ENCODE measurements at places on chromosomes 12 and 14.
A peak's percentile ranks its signal among the peaks of the same experiment; 100 is the strongest.

GRCh38 chr12:53604581-53604980 is 21.6 kb downstream of the ATF7 start:
- DNase-seq = no peak

GRCh38 chr14:67331368-67332125 is 28.1 kb downstream of the ATP6V1D start:
- DNase-seq = no peak

DNA sequence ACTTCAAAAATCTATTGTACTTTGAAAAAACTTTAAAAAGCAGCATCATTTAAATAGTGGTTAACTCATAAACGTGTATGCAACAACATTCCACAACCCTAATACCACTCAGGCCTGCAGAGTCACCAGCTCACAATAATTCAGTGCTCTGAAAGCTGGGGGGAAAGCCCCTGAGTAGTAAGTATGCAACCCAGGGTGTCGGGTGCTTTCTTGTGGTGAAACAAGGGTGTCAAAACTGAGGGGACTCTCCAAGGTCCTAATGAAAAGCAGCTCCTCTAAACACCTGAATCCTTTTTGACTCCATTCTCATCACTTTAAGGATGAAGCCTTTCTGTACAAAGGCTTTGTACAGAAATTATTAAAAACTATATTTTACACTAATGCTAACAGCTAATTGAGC is 33.7 kb downstream of the FGFR1OP2 start:
- DNase-seq = peak; percentile 69

- no peak for DNase-seq
These were observed 33.8 kb upstream of the GALNT16 start for GRCh38 chr14:69226178-69226577.

- DNase-seq = peak; percentile 25
These were observed 56.4 kb upstream of the PIWIL1 start for GRCh38 chr12:130281153-130281799.

- no peak for DNase-seq
These were observed 922.5 kb upstream of the FBXO33 start for GRCh38 chr14:40354754-40355153.

GRCh38 chr12:95169368-95169767 is 47.9 kb downstream of the FGD6 start:
- no peak for DNase-seq

- DNase-seq = no peak
These were observed 25.2 kb downstream of the HAL start for GRCh38 chr12:95970905-95971304.

- DNase-seq = no peak
These were observed 116.2 kb upstream of the TMEM260 start for GRCh38 chr14:56463271-56463890.

GRCh38 chr14:94292526-94292871 is 569 bp downstream of the SERPINA10 start:
- no peak for DNase-seq

GRCh38 chr12:95551305-95551704 is at the start of gene USP44:
Gene USP44 (minus strand): TSS chr12:95551476. CDS start chr12:95534256, 17,220 bp downstream.
- DNase-seq = peak; percentile 21

GRCh38 chr12:42946871-42947381 is 357.4 kb upstream of the PRICKLE1 start:
- no peak for DNase-seq

DNA sequence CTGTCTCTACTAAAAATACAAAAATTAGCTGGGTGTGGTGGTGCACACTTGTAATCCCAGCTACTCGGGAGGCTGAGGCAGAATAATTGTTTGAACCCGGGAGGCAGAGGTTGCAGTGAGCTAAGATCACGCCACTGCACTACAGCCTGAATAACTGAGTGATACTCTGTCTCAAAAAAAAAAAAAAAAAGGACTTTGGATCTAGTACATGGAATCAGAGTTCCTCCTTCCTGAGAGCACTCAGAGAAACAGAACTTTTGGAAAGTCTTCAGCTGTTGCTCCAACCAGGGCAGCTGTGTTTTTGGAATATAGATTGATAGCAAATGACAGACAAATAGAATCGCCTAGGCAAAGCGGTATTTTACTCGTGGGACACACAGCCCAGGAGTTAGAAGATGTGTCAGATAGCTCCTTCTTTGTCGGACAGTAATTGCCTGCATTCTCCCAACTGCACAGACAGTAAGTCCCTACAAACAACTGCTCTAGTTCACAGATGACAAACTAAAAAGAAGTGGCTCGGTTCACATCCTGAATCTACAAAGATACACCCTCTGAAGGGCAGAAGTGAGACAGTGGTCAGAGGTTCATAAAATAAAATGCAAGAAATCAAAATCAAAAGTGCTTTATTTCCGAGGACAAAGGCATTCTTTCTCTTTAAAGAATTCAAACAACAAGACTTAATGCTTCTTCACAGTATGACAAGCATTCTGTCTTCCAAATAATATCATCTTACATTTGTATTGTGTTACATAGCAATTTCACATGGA is 17.1 kb upstream of the NEK9 start:
- no peak for DNase-seq

- no peak for DNase-seq
These were observed 6.0 kb upstream of the SDSL start for GRCh38 chr12:113416091-113416754.

DNA sequence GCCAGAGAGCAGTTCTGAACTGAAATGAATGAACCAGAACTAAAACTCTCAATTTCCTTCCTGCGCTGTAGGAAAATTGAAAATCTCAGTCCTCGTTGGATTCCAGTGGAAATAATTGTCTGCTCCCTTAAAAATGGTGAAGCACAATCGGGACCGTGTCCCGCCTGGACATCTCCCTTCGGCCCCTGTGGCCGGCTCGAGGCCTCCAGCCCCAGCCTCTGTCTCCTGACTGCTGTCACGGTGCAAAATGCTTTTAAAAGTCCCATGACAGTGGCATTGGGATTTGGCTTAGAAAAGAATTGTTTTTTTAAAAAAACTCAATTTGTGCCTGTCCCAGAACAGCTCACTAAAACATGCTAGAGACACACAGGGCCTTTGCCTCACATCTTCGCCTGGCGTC is 142.5 kb downstream of the ZNF664 start:
- DNase-seq = no peak

GRCh38 chr12:62761658-62762057 is 173.3 kb downstream of the PPM1H start:
- no peak for DNase-seq

- no peak for DNase-seq
These were observed 193.5 kb upstream of the BCL2L14 start for GRCh38 chr12:11877102-11877826.

DNA sequence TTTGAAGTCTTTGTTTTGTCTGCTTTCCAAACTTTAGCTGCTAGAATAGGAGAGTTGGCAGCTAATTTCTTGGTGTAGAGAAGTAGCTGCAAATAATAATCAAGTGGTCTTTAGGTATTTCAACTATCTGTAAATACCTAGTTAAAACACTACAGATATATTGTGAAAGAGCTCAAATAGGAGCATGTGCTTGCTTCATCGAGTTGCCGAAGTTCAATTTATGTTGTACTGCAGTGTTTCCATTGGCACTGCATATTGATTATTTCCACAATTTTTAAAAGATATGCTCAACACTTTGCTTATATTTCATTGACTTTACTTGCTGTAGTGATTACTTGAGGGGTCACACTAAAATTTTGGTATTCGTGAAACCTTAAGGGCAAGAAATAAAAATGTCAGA is 131.6 kb upstream of the BMP4 start:
- DNase-seq = no peak

GRCh38 chr12:120653611-120654010 is 13.2 kb downstream of the CABP1 start:
- no peak for DNase-seq

DNA sequence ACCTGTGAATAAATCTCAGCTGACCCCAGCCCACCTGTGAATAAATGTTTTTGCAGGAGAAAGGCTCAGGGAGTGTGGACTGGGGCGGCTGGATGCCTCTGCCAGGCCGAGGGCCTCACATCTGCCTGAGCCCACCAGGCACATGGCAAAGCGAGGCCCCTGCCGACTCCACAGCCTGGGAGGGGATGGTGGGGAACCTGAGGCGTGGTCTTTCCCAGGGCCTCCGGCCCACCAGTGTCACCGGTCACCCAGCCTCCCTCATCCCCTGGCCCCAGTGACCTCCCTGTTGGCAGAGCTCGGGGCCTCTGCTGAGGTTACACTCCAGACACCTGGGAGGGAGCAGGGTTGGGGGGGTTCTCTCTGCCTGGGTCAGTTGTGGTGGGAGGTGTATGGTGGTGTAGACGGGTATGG is 8.2 kb downstream of the NOC4L start:
- no peak for DNase-seq

GRCh38 chr14:100027771-100028490 is 37.3 kb upstream of the EVL start:
- no peak for DNase-seq

DNA sequence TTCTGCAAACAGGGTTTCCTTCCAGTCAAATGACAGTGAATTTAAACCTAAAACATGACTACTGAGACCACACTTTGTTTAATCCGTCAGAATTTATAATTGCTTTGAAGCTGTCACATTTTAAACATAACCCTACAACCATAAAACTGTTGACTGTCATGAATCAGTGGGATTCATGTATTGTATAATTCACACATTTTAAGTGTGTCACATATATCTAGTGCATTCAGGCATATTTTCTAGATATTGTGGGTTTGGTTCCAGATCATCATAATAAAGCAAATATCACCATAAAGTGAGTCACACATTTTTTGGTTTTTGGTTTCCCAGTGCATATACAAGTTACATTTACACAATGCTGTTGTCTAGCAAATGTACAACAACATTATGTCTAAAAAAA is 304.4 kb downstream of the TMEM132D start:
- no peak for DNase-seq

DNA sequence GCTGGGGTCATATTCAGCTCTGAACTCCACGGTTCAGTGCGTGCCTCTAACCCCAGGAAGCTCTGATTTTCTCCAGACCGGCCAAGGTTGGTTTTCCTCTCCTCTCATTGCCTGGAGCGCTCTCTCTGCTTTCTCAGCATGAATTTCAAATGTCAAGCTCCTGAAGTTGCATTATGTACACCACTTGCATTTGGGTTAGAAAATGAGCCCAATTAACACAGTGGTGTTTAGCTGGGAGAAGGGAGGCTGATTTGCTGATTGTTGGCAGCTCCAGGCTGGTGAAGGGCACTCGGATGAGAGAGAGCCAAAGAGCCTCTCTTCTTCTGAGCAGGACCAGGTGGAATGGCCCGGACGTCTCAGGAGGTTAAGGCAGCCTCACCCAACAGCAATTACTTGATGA is 570.9 kb downstream of the VRK1 start:
- no peak for DNase-seq

GRCh38 chr14:101773378-101773777 is 11.9 kb downstream of the PPP2R5C start:
- DNase-seq = no peak

DNA sequence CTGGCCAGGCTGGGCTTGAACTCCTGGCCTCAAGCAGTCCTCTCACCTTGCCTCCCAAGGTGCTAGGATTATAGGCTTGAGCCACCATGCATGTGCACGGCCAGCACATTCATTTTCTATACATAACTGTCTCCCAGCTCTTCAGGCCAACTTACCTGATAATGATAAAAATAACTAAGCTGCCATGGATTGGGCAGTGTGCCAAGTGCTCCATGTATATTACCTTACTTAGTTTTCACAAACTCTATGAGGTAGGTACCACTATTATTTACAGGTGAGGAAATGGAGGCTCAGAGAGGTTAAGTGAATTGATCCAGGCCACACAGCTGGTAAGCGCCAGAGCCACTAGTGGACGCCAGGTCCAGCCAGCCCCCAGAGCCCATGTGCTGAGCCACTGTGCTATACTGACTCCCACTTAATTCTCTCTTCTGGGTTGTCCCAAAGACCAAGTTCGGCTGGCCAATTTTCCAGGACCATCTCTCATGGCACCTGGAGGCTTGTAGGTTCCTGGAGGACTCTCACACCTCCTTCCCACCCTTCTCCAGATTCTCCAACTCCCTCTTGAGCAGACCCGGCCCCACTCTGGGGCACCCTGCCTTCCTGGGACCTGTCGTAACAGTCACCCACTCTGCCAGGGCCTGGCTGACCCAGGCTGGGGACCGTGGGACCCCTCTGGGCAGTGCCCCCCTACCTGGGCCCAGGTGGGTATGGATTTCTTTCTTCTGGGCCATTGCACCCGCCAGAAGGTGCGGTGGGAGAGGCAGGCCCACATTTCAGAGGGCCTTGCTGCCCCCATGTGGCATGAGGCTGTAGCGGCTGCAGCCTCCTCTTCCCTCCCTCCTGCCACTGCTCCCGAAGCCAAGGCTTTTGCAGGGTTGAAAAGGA is 30.2 kb upstream of the CIPC start:
- peak; percentile 66 for DNase-seq

DNA sequence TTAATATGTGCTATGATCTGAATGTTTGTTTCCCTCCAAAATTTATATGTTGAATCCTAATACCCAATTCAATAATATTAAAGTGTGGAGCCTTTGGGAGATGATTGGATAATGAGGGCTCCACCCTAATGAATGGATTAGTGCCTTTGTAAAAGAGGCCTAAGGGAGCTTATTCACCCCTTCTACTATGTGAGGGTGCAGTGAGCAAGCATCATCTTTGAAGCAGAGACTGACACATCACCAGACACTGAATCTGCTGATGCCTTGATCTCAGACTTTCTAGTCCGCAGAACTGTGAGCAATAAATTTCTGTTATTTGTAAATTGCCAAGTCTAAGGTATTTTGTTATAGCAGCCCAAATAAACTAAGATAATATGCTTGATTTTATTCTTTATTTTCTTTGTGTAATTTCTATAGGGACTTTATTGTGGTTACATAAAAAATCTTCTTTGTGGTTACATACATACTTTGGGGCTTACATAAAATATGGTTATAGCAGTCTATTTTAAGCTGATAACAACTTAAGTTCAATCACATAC is 131.1 kb upstream of the SLC38A2 start:
- no peak for DNase-seq

DNA sequence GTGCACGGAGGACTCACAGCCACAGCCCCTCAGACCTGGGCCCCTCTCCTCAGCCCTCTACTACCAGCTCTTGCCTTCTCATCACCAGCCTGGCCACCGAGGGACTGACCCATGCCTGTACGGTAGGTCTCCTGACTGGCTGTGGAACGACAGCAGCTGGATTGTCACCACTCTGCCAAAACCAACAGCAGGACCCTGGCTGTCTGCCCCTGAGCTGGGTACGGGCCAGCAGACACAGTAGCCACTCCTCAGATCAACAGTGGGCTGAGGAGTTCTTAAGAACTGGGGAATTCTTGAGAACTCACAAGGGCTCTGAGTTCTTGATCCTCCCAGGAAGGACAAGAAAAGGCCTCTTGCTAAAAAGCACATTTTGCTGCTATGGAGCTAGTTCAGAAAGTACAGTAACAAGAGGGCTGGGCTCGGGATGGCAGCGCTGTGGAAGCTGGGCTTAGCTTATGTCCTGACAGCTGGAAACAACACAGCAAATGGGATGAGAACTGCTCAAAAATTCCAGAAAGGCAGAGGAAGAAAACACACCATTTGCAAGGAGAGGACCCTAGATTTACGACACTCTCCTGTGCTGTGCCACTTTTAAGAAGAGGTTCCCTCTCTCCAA is 176.4 kb downstream of the ANO2 start:
- DNase-seq = no peak

DNA sequence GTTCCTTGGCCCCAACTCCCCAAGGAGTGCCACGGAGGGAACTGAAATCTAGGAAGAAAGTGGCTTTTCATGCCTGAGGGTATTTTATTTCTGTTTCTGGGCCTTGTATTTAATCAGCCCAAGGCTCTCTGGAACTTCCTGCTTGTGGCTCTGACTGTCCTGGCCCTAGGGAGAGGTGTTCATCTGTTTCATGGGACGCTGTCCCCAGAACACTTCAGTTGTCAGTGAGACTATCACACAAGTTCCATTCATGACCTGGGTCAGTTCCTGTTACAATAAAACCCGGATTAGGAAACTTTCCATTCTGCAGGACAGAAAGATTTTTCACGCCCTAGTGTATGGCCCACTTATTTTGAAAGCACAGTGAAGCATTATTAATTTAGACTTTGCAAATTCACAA is 18.5 kb upstream of the TC2N start:
- no peak for DNase-seq
